ENCODE measurements at places on chromosomes 7 and 10.

- no peak for DNase-seq
Measured at GRCh38 chr10:88986549-88987242, 3.9 kb upstream of the FAS start.

- no peak for DNase-seq
Measured at GRCh38 chr7:44274623-44274975, 50.8 kb downstream of the CAMK2B start.

DNA sequence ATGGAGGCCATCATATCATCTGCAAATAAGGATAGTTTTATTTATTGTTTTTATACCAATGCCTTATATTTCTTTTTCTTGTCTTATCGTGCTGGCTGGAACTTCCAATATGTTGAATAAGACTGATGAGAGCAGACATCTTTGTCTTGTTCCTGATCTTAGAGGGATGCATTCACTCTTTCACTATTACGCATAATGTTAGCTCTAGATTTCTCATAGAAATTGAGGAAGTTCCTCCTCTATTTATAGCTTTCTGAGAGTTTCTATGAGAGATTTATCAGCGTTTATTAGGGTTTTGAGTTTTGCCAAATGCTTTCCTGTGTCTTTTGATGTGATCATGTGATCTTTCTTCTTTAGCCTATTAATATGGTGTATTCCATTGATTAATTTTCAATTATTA lies 49.3 kb downstream of the COL28A1 start:
- DNase-seq: no peak

- no peak for DNase-seq
Measured at GRCh38 chr7:109127145-109127544, 557.5 kb downstream of the DNAJB9 start.

Data from stimulated activated CD8-positive, alpha-beta memory T cell treated with anti-CD3 and anti-CD28 coated beads, Interleukin-4, amount 100 ng/mL, for 24 hours (primary cell).